ENCODE measurements at places on chromosomes 1 and 21. TPM values are rescaled to one million over a fixed set of nuclear protein-coding genes. Genes with fewer than 3 reads are reported as not detected.

Gene C1orf167
- total RNA-seq = 0.14 TPM

GRCh38 chr1:186094172-186094571, 280.9 kb downstream of the TPR start:
- no peak for DNase-seq

Gene CELA3A
- total RNA-seq = 0.19 TPM

GRCh38 chr1:201530741-201531531, 8.0 kb upstream of the NAV1 start:
- peak; percentile 39 for DNase-seq
